ENCODE measurements at places on chromosomes 11 and 22.

GRCh38 chr11:109939166-109939810 lies 153.9 kb upstream of the ZC3H12C start:
- no peaks in the 10 kb centered on the region for H3K4me1 ChIP-seq
- no peak for DNase-seq

GRCh38 chr11:128497061-128497775 lies 90.1 kb downstream of the ETS1 start:
- H3K27me3 ChIP-seq: no peaks in the 10 kb centered on the region
- H3K36me3 ChIP-seq: peaks cover 26% of the 10 kb centered on the region
- H3K4me1 ChIP-seq: peaks cover 100% of the 10 kb centered on the region

GRCh38 chr22:49726701-49727101 lies 101.0 kb downstream of the BRD1 start:
- DNase-seq: no peak
- peaks cover 14% of the 10 kb centered on the region for H3K27me3 ChIP-seq
- H3K27ac ChIP-seq: no peak overlapping the region
- H3K4me3 ChIP-seq: no peak overlapping the region

DNA sequence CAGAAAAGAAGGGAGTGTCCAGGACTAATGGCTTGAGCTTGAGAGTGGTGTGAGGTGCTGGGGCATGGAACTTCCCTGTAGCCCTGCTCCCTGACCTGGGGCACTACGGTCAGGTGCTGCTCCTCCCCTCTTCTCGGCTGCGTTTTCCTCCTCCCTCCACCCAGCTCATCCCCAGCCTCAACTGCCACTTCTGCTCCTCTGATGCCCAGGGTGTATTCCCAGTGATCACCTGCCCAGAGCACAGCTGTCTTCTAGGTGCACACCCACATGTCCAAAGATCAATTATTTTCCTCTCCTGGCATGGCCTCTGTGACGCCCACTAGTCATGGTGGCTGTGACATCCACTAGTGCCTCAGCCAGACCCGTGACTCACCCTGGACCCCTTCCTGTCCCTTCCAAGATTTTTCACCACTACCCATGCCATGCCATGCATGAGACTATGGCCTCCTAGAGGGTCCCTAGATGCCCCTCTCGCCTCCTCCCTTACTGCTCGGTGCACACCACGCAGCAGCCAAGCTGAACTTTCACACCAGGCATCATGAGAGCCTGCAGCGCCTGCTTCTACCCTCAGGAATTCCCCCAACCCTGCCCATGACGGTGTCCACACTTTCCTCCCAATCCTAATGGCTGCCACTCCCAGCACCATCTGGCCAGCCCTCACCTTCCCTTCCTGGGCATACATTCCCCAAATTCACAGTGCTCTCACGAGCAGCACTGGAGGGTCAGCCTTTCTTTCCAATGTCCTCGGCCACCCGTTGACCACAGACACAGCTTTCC lies 1.9 kb downstream of the P2RX6 start:
- DNase-seq: no peak
- H3K36me3 ChIP-seq: no peaks in the 10 kb centered on the region
- H3K4me1 ChIP-seq: peaks cover 18% of the 10 kb centered on the region
- no peak overlapping the region for H3K27ac ChIP-seq
- H3K4me3 ChIP-seq: no peak overlapping the region

- no peak for DNase-seq
- no peaks in the 10 kb centered on the region for H3K4me1 ChIP-seq
- no peaks in the 10 kb centered on the region for H3K27me3 ChIP-seq
- H3K27ac ChIP-seq: no peak overlapping the region
Measured at GRCh38 chr22:31829505-31829904, 75.7 kb downstream of the DEPDC5 start.

- H3K4me3 ChIP-seq: no peak overlapping the region
- no peak for DNase-seq
- H3K4me1 ChIP-seq: no peaks in the 10 kb centered on the region
- H3K36me3 ChIP-seq: no peaks in the 10 kb centered on the region
- H3K27me3 ChIP-seq: no peaks in the 10 kb centered on the region
- no peak overlapping the region for H3K27ac ChIP-seq
Measured at GRCh38 chr11:11979488-11980117, 28.8 kb downstream of the DKK3 start.

DNA sequence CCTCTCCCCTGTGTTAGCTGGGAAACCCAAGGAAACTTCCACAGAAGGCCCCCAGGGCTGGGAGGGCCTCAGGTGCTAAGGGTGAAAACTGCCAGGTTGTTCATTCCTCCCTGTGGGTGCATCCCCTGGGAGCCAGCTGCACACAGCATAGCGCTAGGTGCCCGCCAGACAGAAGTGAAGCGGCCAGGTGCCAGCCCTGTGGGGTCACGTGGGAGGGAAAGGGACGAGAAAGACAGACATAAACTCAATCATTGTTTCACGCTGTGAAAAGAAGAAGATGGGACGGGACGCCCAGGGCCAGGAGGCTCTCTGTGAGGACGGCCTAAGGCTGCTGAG lies 31.6 kb upstream of the HMOX1 start:
- no peak for DNase-seq
- no peak overlapping the region for H3K4me3 ChIP-seq
- peaks cover 16% of the 10 kb centered on the region for H3K4me1 ChIP-seq
- no peaks in the 10 kb centered on the region for H3K27me3 ChIP-seq
- H3K36me3 ChIP-seq: no peaks in the 10 kb centered on the region

DNA sequence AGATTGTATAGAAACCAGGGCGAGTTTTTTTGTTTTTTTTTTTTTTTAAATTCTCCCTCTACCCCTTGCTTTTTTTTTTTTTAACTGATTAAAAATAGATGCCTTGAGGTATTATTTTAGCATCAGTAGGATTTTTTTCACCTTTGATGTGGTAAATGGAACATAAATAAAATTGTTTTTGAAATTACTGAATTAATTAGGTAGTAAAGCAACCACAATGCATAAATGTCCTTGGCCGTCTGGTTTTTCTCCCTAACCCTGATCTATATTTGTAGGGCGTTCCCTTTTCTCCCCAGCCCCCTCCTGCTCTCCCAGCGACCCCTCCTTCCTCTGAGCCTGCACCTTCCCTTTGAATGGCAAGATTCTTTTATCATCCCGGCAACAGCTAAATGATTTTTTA lies 107.8 kb downstream of the ZBTB16 start:
- peaks cover 79% of the 10 kb centered on the region for H3K4me1 ChIP-seq
- no peak overlapping the region for H3K27ac ChIP-seq
- no peaks in the 10 kb centered on the region for H3K27me3 ChIP-seq
- DNase-seq: no peak

DNA sequence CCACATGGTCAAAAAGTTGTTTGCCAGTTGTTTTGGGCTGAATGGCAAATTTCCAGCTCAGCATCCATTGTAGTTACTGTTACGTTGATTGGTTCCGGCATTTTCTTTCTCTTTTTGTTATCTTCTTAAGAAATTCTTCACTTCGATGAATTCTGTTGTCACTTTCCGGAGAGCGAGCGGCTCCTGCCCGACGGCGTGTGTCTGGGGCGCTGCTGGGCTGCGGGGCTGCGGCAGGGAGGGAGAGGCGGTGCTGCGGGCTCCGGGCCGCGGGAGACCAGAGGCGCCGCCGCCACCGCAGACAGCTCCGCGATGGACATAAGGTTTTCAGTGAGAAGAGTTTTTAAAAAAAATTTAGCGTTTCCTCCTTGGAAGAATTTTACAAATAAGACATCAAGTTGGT lies 117.4 kb downstream of the RRM1 start:
- no peak for DNase-seq
- H3K27me3 ChIP-seq: peaks cover 9% of the 10 kb centered on the region
- no peak overlapping the region for H3K27ac ChIP-seq
- no peaks in the 10 kb centered on the region for H3K36me3 ChIP-seq

GRCh38 chr11:83726316-83726715 lies 440.1 kb upstream of the CCDC90B start:
- H3K27ac ChIP-seq: no peak overlapping the region
- no peaks in the 10 kb centered on the region for H3K27me3 ChIP-seq
- H3K4me1 ChIP-seq: no peaks in the 10 kb centered on the region
- H3K36me3 ChIP-seq: no peaks in the 10 kb centered on the region
- H3K4me3 ChIP-seq: no peak overlapping the region

DNA sequence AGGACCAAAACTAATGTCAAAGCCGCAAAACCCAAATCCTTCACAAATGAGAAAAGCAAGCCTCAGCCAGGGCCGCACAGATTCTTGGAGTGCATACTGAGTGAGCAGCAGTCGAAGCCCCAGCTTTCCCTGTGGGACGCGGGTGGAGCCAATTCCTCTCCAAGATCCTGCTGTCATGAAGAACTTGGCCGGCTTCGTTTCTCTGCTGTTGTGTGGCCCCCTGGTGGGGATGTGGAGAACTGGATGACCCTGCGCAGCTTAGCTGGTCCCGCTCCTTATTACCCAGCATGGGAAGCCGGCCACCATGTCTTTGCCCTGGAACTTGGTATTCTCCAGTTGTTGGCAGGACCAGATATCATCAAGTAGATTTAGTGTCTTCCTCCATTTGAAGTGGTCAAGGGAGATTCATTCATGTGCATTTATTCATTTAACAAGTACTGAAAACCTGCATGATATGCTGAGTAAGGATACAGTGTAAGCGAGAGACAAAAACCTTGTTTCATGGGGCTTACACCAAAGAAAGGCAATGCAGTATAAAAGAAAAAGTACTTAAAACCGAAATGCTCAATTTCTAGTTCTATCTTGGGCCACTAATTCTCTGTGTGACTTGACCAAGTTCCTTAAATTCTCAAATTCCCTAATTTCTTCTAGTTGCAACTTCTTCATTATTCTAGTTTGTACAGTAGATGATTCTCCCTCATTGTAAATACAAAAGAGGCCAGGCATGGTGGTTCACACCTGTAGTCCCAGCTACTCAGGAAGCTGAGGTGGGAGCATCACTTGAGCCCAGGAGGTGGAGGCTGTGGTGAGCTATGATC lies 56.7 kb upstream of the CRTAM start:
- no peaks in the 10 kb centered on the region for H3K4me1 ChIP-seq
- no peak overlapping the region for H3K4me3 ChIP-seq
- H3K36me3 ChIP-seq: peaks cover 15% of the 10 kb centered on the region
- DNase-seq: peak; percentile 51
- H3K27ac ChIP-seq: no peak overlapping the region

- H3K36me3 ChIP-seq: no peaks in the 10 kb centered on the region
- no peaks in the 10 kb centered on the region for H3K4me1 ChIP-seq
- H3K4me3 ChIP-seq: no peak overlapping the region
- DNase-seq: no peak
Measured at GRCh38 chr11:126739499-126740145, 260.9 kb downstream of the KIRREL3 start.

DNA sequence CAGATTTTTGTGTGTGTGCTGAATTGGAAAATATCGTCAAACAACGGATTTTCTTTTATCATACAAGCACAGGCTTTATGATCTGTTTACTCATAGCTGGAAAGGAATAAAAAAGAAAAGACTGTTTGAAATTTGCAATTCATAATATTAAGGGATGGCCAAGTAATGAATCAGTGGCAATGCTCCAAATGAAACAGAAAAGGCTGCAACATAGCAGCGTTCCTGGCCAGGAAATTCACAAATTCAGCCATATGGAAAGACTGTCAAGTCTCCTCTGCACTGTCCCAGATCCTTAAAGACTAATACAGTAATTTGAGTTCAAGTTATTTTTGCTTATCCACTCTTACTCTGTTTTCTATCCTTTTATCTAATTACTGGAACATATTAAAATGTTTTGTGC lies 98.2 kb downstream of the MSANTD4 start:
- H3K27ac ChIP-seq: no peak overlapping the region
- no peak for DNase-seq
- no peaks in the 10 kb centered on the region for H3K4me1 ChIP-seq

GRCh38 chr11:65429068-65429681 lies 6.6 kb downstream of the NEAT1 start:
- H3K4me3 ChIP-seq: peak overlapping the region; percentile 51
- H3K27me3 ChIP-seq: no peaks in the 10 kb centered on the region
- peak; percentile 42 for DNase-seq
- H3K4me1 ChIP-seq: peaks cover 73% of the 10 kb centered on the region
- peak overlapping the region; percentile 98 for H3K27ac ChIP-seq
- H3K36me3 ChIP-seq: no peaks in the 10 kb centered on the region

DNA sequence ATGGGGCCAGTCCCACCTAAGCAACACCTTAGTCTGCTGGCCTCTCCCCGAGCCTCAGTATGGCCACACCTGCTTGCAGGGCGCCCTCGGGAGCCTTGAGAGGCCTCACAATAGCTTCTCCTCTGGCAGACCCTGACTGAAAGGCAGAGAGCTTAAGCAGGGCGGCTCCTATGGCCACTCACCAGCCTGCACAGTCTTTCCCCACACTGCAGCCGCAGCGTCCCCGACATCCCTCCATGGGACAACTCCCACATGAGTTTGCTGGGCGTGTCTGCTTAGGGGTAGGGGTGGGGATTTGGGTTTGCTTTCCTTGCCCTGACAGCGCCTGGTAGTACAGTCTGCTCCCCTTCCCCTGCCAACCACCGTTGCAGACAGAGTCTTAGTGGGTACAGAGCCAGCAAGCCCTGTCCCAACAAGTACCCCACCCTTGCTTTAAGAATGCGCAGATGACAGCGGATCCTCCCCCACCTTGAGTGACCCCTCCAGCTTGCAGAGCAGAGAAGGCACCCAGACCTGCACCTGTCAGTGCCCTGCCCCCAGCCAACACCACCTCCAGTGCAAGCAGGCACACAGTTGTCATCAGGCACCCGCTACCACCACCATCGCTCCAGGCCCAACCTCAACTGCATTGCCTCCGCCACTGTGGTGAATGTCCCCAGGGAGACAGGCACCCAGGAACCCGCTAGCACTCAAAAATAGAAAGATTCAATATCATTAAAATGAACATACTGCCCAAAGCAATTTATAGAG lies 413.8 kb upstream of the ARHGAP42 start:
- H3K36me3 ChIP-seq: no peaks in the 10 kb centered on the region
- no peak overlapping the region for H3K4me3 ChIP-seq
- H3K4me1 ChIP-seq: no peaks in the 10 kb centered on the region
- no peak for DNase-seq
- no peaks in the 10 kb centered on the region for H3K27me3 ChIP-seq

DNA sequence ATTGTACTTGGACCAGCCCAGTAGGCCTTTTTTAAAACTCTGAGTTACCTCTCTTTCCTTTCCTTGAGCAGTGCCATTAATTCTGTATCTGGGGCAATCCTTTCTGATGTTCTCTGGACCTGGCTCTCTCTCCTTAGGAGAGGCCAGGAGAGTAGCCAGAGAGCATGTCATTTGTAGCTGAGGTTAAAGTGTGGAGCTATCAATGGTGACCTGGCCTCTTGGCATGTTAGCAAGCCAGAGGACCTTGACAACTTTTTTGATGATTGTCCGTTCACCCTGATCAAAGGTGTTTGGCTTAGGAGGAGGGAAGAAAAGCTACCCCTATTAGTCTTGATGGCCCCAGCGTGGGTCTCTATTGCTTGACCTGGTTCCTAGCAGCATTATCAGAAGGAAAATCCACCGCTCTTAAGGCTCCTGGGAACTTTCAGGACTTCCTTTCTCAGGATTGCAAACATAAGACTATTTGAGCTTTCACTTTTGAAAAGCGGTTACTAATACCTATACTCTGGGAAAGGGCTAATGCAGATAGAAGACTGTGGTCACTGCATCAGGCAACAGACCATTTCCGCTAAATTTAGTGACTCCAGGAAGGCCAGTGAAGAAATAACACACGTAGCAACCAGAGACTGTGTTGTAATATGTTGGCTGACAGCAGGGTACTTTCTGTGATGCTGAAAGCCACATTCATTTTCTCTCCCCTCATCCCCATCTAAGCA lies 18.2 kb downstream of the LIMK2 start:
- H3K36me3 ChIP-seq: peaks cover 4% of the 10 kb centered on the region
- H3K27me3 ChIP-seq: no peaks in the 10 kb centered on the region
- no peak overlapping the region for H3K4me3 ChIP-seq
- DNase-seq: no peak

All from CD8-positive, alpha-beta memory T cell (primary cell).